ENCODE measurements at places on chromosomes 2 and 18.
A peak's percentile ranks its signal among the peaks of the same experiment; 100 is the strongest.

DNA sequence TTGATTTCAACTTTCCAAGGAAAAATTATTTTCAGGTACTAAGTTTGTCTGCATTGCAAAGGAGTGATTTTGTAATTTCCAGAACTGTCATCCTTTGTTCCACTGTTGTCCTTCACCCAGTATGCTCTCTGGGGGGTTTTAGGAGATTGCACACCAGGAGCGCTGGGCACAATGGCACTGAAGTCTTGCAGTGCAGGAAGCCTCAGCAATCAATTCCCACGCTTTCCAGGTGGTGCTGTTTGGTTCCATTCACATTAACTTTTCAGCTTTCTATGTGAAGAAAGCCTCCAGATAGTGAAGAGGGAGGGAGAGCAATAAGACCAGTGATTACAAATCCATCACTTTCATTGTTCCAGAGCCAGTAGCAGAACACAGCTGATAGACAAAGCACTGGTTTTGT lies 344.0 kb upstream of the VWC2L start:
- DNase-seq = no peak

GRCh38 chr2:3650140-3650920 lies 7.7 kb upstream of the ALLC start:
- DNase-seq = no peak

- no peak for DNase-seq
Measured at GRCh38 chr2:127563458-127564428, 28.3 kb downstream of the MYO7B start.

GRCh38 chr18:12296457-12296856 lies 11.6 kb upstream of the TUBB6 start:
- no peak for DNase-seq

GRCh38 chr18:80046961-80047541 lies 12.8 kb downstream of the RBFA start:
- no peak for DNase-seq

DNA sequence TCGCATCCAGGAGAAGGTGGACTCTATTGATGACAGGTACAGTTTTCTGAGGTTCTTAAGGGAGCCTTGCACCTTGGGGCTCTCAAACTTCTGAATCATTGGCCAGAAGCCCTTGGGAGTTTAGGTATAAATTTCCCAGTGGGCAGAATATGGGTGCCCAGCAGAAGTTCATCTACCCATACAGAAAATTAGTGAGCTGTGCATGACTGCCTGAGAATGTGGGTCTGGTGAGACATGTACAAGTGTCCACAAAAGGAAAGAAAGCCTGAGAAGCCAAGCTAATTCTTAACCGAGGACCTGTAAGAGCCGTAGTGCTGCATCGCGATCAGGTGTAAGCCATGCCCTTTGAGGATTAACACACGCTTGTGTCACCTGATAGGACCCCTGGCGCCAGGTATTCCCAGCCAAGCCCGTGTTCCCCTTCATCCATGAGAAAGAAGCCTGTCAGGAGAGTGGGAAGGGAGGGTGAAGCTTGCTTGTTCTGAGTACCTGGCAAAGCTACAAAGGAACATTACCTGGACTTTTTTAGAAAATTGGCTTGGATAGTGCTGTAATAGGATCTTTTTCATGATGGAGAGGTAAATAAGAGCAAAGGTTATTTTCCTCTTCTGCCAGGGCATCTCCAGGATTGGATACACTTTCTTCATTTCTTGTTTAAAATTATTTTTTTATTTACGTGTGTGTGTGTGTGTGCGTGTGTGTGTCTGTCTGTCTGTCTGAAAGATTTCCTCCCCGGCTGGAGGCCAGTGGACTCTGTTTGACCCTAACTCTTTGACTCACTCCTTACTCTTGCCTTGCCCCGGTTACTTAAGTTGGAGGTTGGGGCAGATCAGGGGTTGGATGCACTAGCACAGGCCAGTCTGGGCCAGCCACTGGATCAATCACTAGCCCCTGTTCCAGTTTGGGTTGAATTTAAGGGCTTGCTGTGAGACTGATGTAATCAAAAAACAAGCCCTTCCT lies 90.4 kb upstream of the EML6 start:
- DNase-seq = peak; percentile 89

GRCh38 chr2:236086403-236086970 lies 81.7 kb downstream of the GBX2 start:
- DNase-seq = no peak

DNA sequence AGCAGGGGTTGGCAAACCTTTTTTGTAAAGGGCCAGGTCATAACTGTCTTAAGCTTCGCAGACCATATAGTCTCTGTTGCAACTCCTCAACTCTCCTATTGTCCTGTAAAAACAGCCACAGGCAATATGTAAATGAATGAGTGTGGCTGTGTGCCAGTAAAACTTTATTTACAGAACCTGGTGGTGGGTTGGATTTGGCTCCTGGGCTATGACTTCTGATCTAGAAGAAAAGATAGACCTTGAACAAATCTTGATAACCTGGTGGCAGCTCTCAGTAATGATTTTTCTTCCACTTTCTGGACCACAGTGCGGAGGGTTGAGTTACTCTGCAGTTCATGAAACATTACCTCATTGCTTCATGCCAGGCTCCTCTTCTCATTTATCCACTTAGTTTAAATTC lies 139.3 kb downstream of the MYCN start:
- no peak for DNase-seq

- DNase-seq = no peak
Measured at GRCh38 chr18:74544898-74545297, 10.6 kb downstream of the CNDP1 start.

DNA sequence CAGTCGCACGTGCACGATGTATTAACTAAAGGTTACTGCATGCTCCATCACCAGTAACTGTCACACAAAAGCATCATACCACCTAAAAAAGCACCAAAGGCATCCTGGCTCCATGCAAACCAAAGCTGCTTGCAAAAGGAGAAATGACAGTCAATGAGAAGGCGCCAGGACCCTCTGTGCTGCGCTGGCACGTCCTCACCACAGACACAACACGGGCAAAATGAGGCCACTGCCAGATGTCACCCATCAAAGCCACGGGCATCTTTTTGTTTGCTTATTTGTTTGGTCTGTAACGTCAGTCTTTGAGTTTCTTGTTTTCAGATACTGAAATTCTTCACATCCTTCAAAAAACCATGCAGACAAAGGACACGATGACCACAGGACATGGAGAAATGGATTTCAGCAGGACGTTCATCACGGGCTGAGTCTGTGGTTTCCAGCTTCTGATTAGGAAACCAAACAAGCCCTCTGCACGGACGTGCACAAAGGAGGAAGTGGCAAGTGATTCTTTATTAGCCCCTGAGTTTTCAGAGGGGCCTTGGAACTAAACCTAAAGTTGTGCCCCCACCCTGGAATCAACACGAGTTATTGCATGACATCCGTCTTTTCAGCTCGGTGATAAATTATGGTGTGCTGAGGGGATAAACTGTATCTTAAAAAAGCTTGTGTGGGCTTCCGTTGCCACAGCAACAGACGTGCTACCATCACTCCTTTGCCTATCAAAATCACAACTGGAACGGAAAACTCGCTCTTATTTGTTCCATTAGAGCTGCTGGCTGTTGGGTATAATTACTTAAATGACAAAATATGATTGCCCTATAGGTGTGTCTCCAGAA lies 181.8 kb downstream of the EIPR1 start:
- DNase-seq = peak; percentile 28

DNA sequence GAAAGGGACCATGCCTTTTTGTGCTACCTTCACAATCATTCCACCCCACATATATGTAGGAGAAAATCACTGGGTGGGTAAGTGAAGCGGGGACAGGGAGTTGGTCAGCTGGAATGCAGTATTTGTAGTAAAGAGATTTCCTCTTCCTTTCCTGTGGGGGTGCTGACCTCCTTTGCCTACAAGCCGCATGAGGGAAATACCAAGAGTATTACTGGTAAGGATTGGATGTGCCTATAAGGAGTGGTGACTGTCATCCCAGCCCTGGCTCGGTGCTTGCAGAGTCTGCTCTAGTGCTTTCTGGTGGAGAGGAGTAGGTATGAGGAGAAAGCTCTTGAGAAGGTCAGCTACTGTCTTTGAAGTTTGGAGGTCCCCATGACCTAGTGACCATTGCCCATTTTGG lies 324.6 kb downstream of the HRH4 start:
- no peak for DNase-seq

GRCh38 chr2:20110876-20111275 lies 59.4 kb upstream of the LAPTM4A start:
- no peak for DNase-seq

GRCh38 chr2:99918389-99918788 lies 224.0 kb downstream of the AFF3 start:
- no peak for DNase-seq

DNA sequence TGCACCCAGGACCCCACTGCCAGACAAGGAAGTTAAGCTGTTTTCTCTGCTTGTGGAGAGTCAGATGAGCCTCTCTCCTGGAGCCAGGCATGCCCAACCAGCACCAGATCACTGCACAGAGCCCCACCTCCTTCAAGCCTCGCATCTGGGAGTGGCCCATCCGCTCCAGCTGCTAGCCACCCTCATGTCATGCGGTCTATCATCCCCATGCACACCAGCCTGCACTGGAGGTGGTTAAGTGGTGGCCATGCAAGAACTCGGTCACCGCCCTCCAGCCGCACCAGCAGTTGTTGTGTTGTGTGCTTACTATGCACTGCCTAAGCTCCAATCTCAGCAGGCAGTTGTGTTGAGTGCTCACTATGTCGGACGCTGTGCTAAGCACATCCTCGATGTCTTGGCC lies 177.9 kb upstream of the SLC14A2 start:
- no peak for DNase-seq

DNA sequence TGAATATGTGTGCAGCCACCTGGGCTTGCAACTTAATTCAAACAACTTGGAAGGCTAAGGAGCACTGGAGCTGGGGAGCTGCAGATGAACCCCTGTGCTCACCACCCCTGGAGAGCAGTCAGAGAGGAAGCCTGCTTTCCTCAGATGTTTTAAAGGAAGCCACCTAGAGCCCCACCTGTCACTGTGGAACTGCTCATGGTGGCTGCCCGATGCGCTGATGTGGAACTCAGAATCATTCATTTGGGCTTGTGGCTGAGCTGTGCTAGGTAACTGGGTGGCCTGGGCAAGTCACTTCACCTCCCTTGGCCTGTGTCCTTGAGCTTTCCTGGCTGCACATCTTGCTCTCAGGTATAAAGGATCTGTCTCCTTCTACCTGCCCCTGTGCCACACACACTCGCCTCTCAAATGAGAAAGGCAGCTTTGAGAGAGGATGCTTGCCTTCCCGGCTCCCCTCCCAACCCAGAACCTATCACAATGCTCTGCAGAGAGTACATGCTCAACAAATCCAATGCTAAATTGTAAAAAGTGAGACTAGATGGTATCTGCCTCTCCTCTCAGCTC lies 41.3 kb downstream of the BCL11A start:
- DNase-seq = no peak

- DNase-seq = no peak
Measured at GRCh38 chr2:29477186-29477585, 362.0 kb downstream of the CLIP4 start.

- DNase-seq = no peak
Measured at GRCh38 chr2:98764499-98764898, 33.6 kb upstream of the MGAT4A start.

GRCh38 chr2:232013701-232014353 lies 52.3 kb downstream of the DIS3L2 start:
- DNase-seq = peak; percentile 96

- no peak for DNase-seq
Measured at GRCh38 chr2:9736021-9736420, 105.2 kb upstream of the YWHAQ start.

DNA sequence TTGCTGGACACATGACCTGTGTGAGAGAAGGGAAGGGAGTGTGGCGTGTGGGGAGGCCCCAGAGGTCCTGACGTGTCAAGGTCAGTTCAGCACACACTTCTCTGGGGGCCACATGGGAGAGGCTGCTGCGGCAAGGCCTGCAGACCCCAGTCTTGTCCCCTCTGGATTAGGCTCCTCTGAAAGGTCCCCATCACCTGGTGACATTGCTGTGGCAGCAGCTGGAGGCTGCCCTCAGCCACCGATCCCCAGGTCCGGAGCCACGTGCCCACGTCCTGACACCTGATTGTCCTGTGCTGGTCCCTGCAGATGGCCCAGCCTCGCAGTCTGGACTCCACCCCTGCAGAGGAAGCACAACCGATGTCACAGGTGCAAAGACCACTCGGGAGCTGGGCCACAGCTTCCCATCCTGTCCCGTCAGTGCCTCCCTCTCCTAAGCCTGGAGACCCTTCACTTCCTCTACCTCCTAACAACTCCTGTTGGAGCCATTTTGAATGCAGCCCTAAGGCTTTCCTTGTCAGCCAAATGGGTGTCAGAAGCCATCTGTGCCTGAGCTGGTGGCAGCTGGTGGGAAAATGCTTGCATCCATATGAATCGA lies 12.7 kb downstream of the TMEM177 start:
- no peak for DNase-seq

GRCh38 chr18:6280211-6280743 lies 134.4 kb downstream of the L3MBTL4 start:
- no peak for DNase-seq

DNA sequence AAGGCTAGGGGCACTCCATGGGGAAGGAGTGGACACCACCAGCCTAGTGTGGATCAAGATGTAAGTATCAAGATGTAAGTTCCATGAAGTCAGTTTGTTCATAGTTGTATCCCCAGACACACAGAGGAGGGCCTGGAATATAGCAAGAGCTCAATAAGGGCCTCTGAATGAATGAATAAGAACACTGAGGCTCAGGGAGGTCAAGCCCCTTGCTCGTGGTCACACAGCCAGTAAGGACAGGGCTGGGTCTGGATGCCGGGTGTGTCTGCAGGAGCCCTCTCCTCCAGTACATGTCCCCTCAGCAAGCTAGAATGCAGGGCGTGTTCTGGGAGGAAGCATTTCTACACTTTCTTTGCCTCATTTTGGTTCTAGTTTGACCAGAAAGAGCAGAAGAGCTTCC lies 2.9 kb downstream of the RUFY4 start:
- no peak for DNase-seq

- peak; percentile 99 for DNase-seq
Measured at GRCh38 chr2:238684362-238685326, 163.2 kb upstream of the TWIST2 start.

DNA sequence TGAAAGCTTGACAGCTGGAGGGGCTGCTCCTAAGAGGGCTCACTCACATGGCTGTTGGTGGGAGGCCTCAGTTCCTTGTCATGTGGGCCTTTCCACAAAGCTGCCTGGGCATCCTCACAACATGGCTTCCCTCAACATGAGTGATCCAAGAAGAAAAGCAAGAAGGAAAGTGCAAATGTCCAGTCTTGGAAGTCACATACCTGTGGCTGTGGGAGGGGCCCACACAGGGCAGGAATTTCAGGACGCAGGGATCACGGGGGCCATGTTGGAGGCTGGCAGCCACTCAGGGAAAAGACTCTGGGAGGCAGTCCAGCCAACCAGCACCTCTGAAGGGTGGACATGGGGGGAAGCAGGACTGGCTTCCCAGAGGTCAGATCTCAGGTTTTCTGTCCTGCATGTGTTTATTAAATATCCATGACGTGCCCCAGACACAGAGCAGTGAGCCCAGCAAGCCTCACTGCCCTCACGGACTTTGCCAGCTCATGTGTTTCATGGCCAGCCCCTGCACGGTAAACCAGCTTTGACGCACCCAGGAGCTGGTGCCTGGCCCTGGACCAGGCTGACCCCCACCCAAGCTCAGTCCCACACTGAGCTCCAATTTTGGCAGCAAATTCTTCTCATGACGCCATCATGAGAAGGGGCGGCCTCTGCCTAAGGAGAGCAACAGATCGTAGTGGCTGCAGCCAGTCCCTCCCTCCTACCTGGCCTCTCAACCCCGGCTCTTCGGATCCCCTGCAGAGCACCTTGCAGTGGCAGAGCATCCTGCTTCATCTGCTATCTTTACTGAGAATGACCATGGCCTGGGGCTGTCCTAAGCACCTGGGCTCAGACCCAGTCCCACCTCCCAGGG lies 34.7 kb upstream of the GPR17 start:
- no peak for DNase-seq

- peak; percentile 73 for DNase-seq
Measured at GRCh38 chr2:37635504-37636380, 35.7 kb downstream of the CDC42EP3 start.

GRCh38 chr2:48714245-48714644 lies 41.3 kb downstream of the LHCGR start:
- DNase-seq = peak; percentile 67
